ENCODE measurements at places on chromosomes 6 and 20.

DNA sequence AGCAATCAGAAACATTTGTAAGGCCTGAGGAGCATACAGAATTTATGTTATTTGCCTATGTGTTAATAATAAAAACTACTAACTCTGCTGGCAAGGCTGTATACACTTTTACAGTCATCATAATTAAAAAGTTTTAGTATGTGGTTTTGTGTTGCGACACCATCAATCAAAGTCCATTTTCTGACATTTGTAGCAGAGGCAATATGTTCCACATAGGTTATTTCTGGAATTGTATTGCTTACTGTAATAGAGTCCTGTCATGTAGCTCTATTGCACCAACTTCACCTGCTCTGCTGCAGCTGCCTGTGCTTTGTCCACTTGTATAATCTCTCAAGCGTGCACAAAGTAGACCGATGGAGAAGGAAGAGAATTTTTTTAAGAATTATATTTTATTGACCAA is 501.8 kb downstream of the HACE1 start:
- DNase-seq = no peak

- DNase-seq = no peak
These were observed 6.1 kb downstream of the MDFI start for GRCh38 chr6:41644297-41644879.

DNA sequence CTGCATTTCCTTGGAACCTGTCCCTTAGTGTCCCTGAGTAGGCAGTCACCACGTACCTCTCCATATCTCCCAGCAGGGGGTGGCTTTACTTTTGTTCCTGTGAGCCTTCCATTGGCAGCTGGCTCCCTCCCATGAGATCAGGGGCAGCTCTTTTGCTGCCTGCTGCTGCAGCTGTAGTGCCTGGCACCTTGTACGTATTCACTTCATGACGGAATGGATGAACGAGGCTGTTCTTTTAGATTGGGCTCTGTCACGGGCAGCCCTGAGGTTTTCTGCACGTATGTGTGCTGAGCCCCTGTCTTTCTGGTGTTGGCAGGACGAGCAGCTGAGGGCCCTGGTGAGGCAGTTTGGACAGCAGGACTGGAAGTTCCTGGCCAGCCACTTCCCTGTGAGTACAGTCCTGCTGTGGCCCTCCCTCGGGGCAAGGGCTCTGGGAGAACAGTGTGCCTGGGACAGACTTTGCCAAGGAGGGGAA is 14.6 kb downstream of the MYBL2 start:
- DNase-seq = no peak

GRCh38 chr6:111709615-111710398 is 104.1 kb upstream of the TRAF3IP2 start:
- DNase-seq = peak; percentile 50

DNA sequence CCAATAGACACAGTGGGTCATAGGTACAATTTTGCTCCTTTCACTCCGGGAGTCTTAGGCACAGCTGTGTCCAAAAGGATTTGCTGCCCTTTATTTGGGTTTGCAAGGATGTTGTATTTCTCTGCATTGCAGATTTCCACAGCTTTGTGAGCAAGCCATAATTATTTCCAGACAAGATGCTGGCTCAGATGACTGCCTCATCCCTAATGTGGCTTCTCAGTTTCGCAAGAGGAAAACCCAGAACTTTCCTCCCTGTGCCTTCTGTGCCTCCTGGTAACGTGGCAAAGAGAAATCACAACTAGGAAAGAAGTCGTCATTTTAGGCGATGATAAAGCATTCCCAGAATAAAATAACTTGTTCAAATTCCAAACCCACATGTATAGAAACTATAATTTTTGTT is 33.7 kb downstream of the FAM50B start:
- DNase-seq = no peak

GRCh38 chr6:42350911-42351310 is 100.8 kb downstream of the TRERF1 start:
- DNase-seq = no peak

DNA sequence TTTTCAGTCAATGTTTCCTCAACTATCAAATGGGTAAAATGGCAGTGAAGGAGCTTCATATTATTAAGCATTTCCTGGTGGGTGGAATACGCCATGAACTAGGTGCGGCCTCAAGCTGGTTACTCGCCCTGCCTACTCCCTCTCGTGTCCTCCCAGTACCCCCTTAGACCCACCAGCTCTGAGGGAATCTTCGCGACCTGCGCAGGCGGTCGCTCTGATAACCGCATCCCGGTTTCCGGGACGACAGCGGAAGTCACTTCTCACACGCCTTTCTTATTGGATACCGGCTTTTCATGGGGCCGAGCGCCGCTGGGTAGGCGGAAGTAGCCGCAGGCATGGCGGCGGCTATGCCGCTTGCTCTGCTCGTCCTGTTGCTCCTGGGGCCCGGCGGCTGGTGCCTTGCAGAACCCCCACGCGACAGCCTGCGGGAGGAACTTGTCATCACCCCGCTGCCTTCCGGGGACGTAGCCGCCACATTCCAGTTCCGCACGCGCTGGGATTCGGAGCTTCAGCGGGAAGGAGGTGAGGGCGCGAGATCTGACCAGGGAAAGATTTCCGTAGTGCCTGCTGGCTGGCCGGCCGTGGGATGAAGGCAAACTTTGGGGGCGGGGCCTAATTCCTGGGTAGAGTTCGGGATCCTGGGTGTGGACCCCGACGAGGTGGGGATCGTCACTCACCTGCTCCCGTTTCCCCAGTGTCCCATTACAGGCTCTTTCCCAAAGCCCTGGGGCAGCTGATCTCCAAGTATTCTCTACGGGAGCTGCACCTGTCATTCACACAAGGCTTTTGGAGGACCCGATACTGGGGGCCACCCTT is at the start of gene PIGT:
PIGT (plus strand) TSS at position 320 of the 816 bp plus-strand sequence; CDS start at position 336, 16 bp downstream.
- peak; percentile 89 for DNase-seq

DNA sequence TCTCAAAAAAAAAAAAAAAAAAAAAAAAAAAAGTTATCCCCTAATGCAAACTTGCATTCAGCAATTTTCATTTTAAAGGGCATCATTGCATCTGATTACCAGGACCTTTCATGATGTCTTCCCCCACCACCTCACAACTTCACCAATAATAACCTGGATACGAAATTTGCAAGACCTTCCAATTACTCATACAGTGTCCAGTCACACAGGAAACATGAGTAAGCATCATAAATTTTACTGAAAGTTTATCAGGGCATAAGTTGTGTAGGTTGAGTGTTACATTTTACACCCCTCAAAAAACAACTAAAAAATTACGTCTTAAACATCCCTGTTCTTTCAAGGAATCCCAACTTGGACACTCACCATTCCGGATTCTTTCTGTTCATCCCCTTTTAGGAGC is 79.1 kb upstream of the ANKEF1 start:
- DNase-seq = no peak

DNA sequence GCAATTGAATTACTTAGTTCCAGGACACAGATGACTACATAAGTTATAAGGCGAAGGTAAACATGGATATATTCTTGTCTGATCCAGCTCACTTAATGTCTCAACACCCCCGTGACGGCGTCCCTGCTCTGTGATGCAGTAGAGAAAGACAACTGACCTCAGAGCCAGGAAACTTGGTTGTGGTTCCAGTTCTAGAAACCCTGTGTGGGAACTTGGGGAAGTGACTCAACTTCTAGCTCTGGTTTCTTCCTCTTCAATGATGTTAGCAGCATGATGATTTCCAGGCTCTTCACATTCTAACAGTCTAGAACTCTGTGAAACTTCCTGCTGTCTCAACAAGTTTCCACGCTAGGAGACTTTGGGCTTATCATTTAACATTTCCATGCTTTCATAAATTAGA is 18.4 kb downstream of the LAMA4 start:
- peak; percentile 33 for DNase-seq

DNA sequence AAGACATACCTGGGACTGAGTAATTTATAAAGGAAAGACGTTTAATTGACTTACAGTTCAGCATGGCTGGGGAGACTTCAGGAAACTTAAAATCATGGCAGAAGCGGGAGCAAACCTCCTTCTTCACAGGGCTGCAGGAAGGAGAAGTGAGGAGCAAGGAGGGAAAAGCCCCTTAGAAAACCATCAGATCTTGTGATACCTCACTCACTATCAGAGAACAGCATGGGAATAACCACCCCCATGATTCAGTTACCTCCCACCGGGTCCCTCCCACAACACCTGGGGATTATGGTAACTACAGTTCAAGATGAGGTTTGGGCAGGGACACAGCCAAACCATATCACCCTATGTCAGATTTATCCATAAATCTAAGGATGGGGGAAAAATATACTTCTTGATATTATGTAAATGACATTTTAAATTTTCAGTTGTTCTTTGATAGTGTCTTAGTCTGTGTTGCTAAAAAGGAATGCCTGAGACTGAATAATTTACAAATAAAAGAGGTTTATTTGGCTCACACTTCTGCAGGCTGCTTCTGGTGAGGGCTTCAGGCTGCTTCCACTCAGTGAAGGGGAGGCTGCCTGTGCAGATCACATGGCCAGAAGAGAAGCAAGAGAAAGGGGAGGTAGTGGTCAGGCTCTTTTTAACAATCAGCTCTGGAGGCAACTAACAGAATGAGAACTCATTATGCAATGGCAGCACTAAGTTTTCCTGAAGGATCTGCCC is 1.2 kb upstream of the MCM9 start:
- no peak for DNase-seq

DNA sequence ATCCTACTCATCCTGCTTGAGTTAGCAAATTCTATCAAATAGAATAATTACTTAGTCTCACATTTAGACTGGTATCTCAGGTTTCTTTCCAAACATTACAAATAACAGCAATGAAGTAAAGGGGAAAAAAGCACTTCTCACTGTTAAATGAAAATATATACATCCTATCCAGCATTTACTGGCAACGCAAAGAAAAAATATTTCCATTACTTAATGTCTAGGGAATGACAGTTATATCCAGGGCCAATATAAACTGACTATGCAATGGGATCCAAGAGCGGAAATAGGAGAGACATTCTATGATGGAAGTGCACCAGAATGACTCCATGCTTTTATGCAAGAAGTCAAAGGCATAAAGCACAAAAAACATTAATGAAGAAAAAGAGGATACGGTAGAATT is 60.3 kb downstream of the ME1 start:
- no peak for DNase-seq

- DNase-seq = no peak
These were observed 147.2 kb downstream of the SYCP2 start for GRCh38 chr20:59785986-59786795.

DNA sequence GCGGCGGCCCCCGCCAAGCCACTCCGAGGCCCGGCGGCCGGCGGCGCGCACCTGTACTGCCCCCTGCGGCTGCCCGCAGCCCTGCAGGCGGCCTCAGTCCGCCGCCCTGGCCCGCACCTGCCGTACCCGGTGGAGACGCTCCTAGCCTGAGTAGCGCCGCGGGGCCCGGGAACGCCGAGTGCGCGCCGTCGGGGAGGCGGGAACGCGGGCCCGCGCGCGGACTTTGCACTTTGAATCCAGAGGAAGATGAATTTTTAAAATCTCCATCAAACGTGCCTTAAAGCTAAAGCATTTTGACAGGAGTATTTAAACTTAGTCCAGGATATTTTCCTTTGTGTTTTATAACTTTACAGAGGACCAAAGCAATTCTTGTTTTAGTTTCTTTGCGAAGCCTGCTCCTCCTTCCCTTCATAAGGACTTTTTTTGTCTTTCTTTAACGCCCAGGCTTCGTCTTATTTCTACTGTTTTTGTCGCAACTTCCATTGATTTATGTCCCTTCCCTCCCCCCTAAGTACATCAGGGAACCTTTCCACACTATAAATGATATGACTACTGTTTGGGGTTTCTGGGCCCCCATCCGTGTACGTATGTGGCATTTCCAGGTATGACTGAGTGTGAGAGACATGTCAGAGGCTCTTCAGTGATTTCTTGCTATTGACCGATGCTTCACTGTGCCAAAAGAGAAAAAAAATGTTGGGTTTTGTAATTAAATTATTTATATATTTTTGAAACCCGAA is 2.0 kb downstream of the FOXQ1 start:
- no peak for DNase-seq

- no peak for DNase-seq
These were observed 47.0 kb downstream of the DTNBP1 start for GRCh38 chr6:15615802-15616201.

DNA sequence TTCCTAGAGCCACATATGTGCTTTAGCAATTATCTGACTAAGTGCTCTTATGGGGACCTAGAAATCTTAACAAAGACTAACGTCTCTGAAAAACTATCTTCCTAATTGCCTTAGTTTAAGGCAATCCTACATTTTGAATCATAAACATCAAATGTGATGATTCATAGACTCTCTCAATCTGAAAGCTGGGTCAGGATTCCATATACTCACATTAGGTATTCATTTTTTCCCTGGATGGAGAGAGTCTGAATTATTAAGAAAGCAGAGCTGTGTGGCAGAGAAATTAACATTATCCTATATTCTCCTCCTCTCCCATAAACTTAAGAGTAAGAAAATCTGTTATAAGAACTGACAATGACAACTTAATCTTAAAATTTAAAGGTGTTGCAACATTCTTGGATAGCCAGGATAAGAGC is 1.6 kb upstream of the PRL start:
- DNase-seq = no peak

DNA sequence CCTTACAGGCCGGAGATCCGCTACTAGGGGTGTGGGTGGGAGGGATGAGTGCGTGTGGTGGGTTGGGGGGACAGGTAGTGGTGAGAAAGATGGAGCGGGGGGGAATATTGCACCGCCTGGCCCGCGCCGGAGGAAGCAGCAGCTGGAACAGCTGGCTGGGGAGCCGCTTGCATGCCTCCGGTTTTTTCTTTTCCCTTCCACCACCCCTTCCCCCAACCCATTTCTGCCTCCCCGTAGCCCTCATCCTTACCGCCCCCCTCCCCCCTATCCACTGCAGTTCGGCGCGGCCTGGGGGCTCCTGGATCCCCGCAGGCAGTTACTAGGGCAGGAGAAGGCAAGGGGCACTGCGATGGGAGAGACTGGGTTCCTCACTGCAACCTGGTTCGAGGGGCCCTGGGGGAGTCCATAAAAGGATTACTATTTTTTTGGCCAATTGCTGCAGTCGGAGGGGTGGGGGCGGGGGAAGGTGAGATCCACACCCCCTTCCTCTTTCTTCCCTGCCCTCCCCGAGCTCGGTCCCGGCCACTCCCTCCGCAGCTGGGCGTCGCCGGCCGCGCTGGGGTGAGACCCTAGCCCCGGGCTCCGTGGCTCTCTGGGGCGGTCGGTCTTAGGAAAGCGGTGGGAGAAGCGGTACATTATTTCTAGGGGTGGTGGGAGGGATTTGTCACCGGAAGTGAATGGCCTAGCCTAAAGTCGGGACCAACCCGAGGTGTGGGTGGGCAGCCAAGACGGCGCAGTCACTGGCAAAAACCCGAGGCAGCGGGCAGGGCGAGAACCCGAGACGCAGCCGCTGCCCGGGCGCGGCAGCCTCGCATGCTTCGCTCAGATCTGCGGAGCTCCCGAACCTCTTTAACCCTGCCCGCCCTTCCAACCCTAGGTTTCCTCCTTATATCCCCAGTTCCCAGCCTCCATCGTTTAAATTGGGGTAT is 824 bp upstream of the TBCC start:
- DNase-seq = peak; percentile 83
